ENCODE measurements at places on chromosomes 6 and 20.

DNA sequence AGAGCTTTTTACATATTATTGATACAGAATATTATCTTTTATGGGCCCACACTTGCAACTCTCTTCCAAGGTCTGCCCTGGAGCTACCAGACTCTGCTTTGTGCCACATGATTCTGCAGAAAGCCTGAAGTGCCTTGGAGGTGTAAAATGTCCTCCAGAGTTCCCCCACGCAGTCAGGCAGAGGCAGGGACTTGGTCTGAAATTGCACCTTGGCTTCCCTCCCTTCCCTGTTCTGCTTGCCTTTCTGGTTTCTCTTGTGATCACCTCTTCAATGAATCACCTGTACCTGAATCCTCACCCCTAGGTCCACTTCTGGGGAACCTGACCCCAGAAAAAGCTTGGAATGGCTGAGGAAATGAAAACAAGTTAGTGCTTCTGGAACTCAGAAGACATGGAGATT, 43.0 kb upstream of the TGM2 start:
- no peak for DNase-seq

DNA sequence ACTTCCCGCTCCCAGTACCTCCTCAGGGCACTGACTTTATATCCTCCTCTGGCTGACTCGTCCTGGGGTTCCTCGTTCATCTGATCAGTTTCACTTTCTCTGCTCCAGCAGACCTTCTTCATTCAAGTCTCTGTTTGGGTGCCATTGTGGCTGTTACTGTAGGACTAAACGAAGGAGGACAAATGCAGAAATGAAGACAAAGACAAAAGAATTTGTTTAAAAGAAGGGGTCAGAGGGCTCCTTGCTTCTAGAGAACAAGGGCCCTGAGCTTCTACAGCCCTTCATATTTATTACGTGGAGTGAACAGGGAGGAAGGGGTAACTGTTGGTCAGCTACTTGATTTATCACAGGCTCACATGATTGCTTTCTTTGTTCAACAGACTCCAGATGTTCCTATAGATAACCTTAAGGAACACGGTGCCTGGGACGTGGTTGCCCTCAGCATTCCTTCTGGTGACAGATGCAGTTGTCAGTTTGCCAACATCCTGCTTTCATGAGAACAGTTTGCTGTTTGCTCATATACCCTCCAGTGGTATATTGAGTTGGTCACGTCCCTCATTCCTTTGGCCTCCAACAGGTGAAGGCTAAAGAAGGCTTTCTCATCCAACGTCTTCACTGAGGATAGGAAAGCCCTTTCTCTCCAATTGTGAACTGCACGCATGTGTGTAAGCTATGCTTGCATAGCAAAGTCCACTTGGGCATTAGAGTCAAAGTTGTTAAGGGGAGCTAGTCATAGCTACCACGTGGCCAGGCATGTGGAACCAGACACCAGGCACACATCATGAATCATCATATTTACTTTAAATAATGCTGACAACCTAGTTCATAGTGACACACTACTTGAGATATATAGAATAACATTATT, 69.1 kb upstream of the BTN3A2 start:
- peak; percentile 96 for DNase-seq

- peak; percentile 71 for DNase-seq
Measured at GRCh38 chr20:58361481-58362205, 27.4 kb upstream of the VAPB start.

GRCh38 chr6:106637051-106637716, 7.8 kb downstream of the QRSL1 start:
- DNase-seq = no peak

DNA sequence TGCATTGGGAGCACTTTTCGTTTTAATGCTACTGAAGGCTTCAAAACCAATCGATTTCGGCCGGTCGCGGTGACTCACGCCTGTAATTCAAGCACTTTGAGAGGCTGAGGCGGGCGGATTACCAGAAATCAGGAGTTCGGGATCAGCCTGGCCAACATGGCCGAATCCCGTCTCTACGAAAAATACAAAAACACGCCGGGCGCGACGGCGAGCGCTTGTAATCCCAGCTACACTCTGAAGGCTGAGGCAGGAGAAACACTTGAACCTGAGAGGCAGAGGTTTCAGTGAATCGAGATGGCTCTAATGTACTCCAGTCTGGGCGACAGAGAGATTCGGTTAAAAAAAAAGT, 58.4 kb downstream of the TRIM38 start:
- peak; percentile 82 for DNase-seq

DNA sequence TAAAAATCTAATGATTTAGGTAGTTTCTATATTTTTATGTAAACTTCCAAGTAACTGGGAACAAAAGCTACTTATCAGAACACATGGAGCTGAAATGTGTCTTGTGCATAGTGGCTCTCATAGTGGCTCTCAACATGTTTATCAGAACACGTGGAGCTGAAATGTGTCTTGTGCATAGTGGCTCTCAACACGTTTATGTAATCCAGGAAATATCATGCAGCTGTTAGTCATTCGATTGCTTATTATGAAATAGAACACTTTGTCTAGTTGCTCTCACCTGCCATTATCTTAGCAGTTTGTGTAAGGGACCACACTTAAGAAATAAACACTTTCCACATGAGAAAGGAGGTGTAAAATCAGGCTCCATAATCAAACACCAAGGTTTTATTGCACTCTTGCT, 119.2 kb upstream of the ASCC3 start:
- no peak for DNase-seq

- DNase-seq = no peak
Measured at GRCh38 chr6:121439475-121439874, 4.0 kb downstream of the GJA1 start.

- no peak for DNase-seq
Measured at GRCh38 chr6:161204866-161205557, 68.8 kb downstream of the AGPAT4 start.

- DNase-seq = peak; percentile 6
Measured at GRCh38 chr6:163711615-163712565, 297.4 kb downstream of the QKI start.

GRCh38 chr6:143594647-143595046, 83.1 kb upstream of the PHACTR2 start:
- peak; percentile 27 for DNase-seq

GRCh38 chr20:62174870-62175624, 7.8 kb upstream of the MTG2 start:
- no peak for DNase-seq

- no peak for DNase-seq
Measured at GRCh38 chr6:159754959-159755914, 6.6 kb upstream of the ACAT2 start.

DNA sequence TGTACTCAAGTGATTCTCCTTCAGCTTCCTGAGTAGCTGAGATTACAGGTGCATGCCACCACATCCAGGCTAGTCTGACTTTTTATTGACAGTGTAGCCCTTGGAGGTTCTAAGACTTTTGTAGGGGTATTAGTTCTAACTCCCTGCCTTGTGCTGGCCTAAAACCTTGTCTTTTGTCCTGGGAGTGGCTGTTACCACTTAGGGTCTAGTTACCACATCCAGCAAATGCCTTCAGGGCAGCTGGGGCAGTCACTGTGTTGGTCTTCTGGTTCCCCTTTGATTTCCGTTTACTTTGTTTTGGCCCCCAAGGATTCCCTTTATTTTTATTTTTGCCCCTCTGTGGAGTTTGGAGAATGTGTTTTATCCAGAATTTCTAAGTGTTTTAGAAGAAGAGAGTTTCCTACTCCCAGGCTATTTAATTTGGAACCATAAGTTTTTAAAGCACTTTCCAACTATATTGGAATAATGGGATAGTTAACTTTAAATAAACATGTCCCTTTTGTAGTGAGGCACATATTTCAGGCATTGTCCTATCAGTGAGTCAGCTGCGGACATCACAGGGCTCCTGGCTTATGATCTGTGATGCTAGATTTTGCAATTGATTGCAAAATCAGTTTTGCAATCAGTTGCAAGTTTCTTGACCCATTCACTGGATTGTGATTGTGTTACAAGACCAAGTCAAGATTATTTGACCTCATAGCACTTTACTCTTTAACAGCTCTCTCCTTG, 25.0 kb downstream of the IL22RA2 start:
- DNase-seq = peak; percentile 26

DNA sequence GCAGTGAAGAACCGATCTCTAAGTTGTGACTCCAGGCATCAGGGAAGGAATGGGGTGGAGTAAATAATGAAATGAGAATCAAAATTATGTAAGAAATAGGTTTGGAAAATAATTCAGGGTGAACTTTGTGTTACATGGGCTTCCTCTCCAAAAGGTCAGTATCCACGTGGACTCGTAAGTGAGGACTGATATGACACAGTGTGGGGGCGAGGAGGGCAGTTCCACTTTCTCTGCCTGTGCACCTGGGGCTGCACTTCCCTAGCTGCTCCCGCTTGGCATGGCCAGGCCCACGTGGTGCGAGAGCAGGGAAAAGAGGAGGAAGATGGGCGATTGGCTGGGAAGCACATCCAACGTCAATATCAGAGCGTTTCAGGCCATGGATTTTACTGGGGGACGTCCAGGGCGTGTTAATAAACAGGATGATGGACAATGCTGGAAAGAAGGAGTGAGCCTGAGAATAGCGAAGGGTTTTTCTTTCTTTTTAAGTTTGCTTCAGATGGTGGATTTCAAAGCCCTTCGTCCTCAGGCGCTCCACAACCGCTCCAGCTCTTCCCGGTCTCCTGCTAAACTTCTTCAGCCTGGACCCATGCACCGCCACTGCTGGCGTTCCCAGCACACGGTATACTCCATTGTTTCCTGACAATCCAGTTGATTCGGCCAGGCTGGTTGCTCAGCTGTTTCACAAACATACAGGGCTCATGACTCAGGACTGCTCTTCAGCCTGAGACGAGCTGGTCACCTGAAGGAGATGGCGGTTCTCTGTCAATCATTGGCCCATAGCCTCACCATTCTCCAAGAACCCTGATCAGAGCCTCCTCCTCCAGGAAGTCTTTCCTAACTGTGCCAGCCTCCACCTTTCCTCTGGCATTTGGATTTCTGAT, 11.8 kb downstream of the CCR6 start:
- no peak for DNase-seq

- DNase-seq = no peak
Measured at GRCh38 chr20:664151-664550, 11.2 kb upstream of the SRXN1 start.

GRCh38 chr6:141677598-141678211, 455.0 kb upstream of the GJE1 start:
- DNase-seq = peak; percentile 71

DNA sequence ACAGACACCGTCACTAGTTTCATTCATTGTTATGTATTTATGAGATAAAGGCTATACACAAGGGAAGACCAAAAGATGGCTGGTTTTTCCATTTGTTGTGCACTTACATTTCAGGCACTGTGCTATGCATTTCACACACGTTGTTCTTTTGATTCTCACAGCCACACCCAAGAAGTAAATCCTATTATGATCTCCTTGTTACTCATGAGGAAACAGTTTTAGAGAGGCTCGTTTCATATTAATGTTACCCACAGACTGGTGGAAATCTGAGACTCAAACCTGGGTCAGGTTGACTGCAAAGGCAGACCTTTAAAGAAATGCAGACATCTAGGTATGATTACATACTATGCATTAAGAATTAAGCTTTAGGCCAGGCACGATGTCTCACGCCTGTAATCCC, 34.9 kb downstream of the SHLD1 start:
- no peak for DNase-seq

DNA sequence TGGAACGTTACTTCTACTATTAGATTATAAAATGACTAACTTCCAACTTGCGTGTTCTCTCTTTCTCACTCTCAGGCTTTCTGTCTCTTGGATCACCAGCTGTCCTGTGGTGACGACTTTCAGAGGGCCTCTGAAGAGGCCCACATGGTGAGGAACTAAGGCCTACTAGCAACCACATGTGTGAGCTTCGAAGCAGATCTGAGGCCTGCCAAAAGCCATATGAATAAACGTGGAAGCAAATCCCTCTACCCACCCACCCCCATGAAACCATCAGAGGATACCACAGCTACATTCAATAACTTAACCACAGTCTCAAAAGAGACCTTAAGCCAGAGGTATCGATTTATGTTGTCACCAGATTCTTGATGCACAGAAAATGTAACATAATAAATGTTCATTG, 13.5 kb upstream of the BMP5 start:
- no peak for DNase-seq

- DNase-seq = no peak
Measured at GRCh38 chr6:106537662-106538061, 91.6 kb downstream of the RTN4IP1 start.

DNA sequence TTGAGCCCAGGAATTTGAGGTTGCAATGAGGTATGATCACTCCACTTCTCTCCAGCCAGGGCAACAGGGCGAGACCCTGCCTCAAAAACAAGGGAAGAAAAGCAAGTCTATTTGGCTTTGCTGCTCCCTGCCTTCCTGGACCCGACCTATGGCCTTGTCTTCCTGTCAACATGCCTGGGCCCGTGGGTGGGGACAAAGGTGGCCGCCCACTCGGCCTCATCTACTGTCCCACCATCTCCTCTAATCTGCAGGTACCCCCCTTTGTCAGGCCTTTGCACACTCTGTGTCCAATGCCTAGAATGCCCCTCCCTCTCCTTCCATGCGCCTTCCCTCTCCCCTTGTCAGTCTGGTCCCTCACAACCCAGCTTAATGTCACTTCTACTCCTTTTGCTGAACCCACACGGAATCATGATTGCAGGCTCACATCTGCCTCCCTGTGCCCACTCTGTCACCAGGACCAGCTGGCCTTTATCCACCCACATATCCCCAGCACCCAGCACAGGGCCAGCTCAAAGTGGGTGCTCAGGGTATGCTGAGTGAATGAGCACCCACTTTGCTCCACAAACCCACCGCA, 40.3 kb downstream of the MDFI start:
- DNase-seq = no peak

- peak; percentile 26 for DNase-seq
Measured at GRCh38 chr6:152118678-152119077, 311.2 kb downstream of the ESR1 start.

GRCh38 chr6:3928111-3928510, 78.9 kb downstream of the FAM50B start:
- DNase-seq = no peak

DNA sequence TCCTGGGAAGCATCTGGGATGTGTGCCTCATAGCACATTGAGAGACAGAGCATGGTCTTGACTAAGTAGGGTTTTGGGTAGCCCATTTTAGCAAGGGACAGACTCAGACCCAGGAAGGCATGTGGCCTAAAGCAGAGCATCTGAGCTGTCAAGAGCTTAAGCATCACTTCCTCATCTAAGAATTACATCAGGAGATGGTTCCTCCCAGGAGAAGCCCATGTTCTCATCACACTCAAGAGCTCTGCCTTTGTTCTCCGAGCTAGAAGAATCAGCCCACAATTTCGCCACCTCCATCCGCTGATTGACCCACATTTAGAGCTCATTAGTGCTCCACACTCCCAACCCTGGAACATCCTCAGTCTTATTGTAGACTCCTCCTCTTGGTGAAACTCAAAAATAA, 68.3 kb downstream of the NPEPL1 start:
- DNase-seq = no peak

DNA sequence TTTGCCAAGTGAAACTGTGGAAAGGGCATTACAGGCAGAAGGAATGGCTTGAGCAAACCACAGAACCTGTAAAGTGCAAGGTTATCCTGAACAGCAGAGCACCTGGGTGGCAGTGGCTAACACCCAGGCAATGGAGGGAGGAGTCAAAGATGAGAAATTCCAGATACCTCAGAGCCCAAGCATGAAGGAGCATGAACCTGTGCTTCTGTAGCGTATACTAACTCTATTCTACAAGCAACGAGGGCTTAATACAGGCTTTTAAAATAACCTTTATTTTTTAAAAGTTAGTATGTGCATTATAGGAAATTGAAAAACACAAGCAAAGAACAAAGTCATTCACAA, 77.0 kb downstream of the CNBD2 start:
- DNase-seq = no peak

GRCh38 chr6:159213405-159213804, 44.2 kb downstream of the FNDC1 start:
- DNase-seq = peak; percentile 13

All from ELR (cell line).